T-helper 17 cell (primary cell): ENCODE measurements at places on chromosomes 1 and 21.

GRCh38 chr1:202250982-202251381 is 57.4 kb downstream of the LGR6 start:
- peaks cover 3% of the 10 kb centered on the region for H3K4me1 ChIP-seq
- no peak for DNase-seq
- H3K27me3 ChIP-seq, result peaks cover 42% of the 10 kb centered on the region
- peaks cover 4% of the 10 kb centered on the region for H3K36me3 ChIP-seq
- H3K4me3 ChIP-seq, result no peak overlapping the region
- no peak overlapping the region for H3K27ac ChIP-seq

DNA sequence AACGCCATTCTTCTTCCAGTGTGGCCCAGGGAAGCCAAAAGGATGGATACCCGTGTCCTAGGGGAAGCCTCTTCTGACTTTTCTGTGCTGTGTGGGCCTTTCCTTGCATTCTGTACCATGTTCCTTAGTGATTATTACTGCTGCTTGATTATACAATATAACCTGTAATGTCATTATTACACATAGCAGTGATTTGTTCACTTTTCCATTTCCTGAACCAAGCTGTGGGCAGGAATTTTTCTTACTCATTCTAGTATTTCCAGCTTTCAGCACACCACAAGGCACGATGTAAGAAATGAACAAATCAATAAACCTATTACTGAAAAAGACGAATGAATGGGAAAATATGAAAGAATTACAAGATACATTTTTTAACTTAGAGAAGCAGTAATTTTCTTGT is 8.4 kb upstream of the USP33 start:
- no peak overlapping the region for H3K4me3 ChIP-seq
- no peaks in the 10 kb centered on the region for H3K27me3 ChIP-seq
- H3K4me1 ChIP-seq, result no peaks in the 10 kb centered on the region
- DNase-seq, result no peak

- H3K27me3 ChIP-seq, result peaks cover 35% of the 10 kb centered on the region
- H3K4me1 ChIP-seq, result peaks cover 3% of the 10 kb centered on the region
- no peak overlapping the region for H3K27ac ChIP-seq
Measured at GRCh38 chr1:19049128-19049768, 92.8 kb upstream of the IFFO2 start.

- H3K27ac ChIP-seq, result no peak overlapping the region
- DNase-seq, result no peak
- no peaks in the 10 kb centered on the region for H3K4me1 ChIP-seq
- no peak overlapping the region for H3K4me3 ChIP-seq
- H3K36me3 ChIP-seq, result peaks cover 2% of the 10 kb centered on the region
Measured at GRCh38 chr1:184242507-184242943, 144.3 kb upstream of the C1orf21 start.

DNA sequence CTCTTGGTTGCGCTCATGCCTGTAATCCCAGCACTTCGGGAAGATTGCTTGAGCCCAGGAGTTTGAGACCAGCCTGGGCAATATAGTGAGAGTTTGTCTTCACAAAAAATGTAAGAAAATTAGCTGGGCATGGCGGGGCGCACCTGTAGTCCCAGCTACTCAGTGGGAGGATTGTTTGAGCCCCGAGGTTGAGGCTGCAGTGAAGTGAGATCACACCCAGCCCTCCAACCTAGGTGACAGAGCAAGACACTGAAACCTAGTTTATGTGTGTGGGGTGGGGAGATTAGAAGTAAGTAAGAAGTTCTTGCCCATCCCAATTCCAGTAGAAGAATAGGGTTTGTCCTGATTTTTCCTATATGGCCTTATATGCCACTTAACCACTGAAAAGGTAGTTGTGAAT is 2.0 kb downstream of the RPL5 start:
- peak overlapping the region; percentile 99 for H3K4me3 ChIP-seq
- H3K27ac ChIP-seq, result peak overlapping the region; percentile 100
- H3K36me3 ChIP-seq, result peaks cover 8% of the 10 kb centered on the region
- no peaks in the 10 kb centered on the region for H3K27me3 ChIP-seq
- no peak for DNase-seq
- H3K4me1 ChIP-seq, result peaks cover 53% of the 10 kb centered on the region

DNA sequence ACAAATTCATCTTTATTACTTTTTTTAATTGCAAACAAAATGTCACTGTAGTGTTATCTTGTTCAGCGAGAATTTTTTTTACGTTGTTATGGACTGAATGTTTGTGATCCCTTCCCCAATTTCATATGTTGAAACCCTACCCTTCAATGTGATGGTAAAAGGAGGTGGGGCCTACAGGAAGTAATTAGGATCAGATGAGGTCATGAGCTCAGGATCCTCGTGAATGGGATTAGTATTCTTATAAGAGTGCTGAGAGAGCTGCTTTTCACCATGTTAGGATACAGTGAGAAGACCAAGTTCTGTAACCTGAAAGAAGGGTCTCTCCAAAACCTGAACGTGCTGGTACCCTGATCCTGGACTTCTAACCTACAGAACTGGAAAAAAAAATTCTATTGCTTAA is 646.0 kb upstream of the TMPRSS15 start:
- no peak overlapping the region for H3K27ac ChIP-seq
- DNase-seq, result no peak
- no peaks in the 10 kb centered on the region for H3K36me3 ChIP-seq
- H3K4me3 ChIP-seq, result no peak overlapping the region
- H3K27me3 ChIP-seq, result no peaks in the 10 kb centered on the region

DNA sequence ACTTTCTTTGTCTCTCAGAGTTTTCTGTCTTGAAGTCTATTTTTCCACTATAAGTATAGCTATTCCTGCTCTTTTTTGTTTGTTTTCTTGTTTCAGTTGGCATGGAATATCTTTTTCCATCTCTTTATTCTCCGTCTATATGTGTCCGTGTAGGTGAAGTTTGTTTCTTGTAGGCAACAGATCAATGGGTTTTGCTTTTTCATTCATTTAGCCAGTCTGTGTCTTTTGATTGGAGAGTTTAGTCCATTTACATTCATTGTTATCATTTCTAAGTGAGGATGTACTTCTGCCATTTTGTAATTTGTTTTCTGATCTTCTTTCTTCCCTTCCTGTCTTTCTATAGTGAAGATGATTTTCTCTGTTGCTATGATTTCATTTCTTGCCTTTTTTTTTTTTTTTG is 132.5 kb upstream of the GPR52 start:
- no peak overlapping the region for H3K27ac ChIP-seq
- H3K4me3 ChIP-seq, result no peak overlapping the region
- H3K36me3 ChIP-seq, result peaks cover 15% of the 10 kb centered on the region
- no peaks in the 10 kb centered on the region for H3K27me3 ChIP-seq
- no peaks in the 10 kb centered on the region for H3K4me1 ChIP-seq

GRCh38 chr1:7501723-7502603 is 269.1 kb upstream of the VAMP3 start:
- no peak for DNase-seq
- H3K36me3 ChIP-seq, result no peaks in the 10 kb centered on the region
- no peaks in the 10 kb centered on the region for H3K4me1 ChIP-seq
- H3K4me3 ChIP-seq, result no peak overlapping the region
- no peaks in the 10 kb centered on the region for H3K27me3 ChIP-seq

GRCh38 chr1:234965111-234965510 is 163.5 kb downstream of the TOMM20 start:
- H3K36me3 ChIP-seq, result no peaks in the 10 kb centered on the region
- peak overlapping the region; percentile 77 for H3K4me3 ChIP-seq
- peak overlapping the region; percentile 91 for H3K27ac ChIP-seq
- DNase-seq, result no peak
- no peaks in the 10 kb centered on the region for H3K27me3 ChIP-seq

DNA sequence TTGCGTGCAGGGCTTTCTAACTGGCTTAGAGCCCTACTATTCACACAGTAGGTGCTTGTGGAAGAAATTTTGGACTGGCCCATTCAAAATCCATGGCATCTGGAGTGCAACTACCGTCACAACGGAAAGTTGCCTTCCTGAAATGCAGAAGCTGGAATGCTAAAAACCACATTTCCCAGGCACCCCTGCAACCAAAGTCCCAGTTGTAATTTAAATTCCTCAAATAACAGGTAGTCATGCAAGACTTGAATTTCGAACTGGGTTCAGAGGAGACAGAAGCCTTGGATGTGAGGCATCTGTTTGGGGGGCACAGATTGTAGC is 186.7 kb downstream of the TOMM20 start:
- no peak overlapping the region for H3K27ac ChIP-seq
- H3K36me3 ChIP-seq, result no peaks in the 10 kb centered on the region
- H3K4me1 ChIP-seq, result no peaks in the 10 kb centered on the region
- no peaks in the 10 kb centered on the region for H3K27me3 ChIP-seq
- no peak overlapping the region for H3K4me3 ChIP-seq

DNA sequence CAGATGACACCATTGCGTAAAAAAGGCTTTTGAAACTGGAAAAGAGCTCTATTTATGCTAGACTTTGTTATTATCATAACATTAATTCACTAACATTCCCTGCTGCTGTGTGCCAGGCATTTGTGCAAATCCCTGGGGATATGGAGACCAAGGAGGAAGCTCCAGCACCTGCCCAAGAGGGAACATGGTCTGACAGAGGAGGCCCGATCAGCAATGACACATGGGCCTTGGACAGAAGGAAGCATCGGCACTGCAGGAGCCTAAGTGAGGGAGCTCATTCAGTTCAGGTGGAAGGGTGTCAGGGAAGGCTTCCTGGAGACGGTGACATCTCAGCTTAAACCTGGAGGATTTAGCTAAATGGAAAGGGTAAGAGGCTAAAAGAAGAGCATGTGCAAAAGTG is 13.9 kb downstream of the CAMK2N1 start:
- no peak for DNase-seq
- H3K4me1 ChIP-seq, result peaks cover 4% of the 10 kb centered on the region
- no peak overlapping the region for H3K27ac ChIP-seq
- H3K27me3 ChIP-seq, result peaks cover 82% of the 10 kb centered on the region
- H3K4me3 ChIP-seq, result peak overlapping the region; percentile 71

DNA sequence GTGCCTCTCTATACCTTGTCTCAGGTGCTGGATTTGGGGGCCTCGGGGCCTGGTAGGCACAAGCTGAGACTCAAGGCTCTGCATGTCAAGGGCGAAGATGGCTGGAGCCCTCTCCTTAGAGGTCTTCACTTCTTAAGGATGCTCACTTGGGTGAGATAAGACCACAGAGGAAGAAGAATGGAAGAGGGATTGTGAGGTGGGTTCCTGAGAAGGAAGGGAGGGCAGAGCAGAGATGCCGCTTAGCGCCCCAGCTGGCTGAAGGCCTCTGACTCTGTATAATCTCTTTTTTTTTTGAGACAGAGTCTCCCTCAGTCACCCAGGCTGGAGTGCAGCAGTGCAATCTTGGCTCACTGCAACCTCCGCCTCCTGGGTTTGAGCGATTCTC is 32.2 kb downstream of the SOX13 start:
- H3K27me3 ChIP-seq, result peaks cover 5% of the 10 kb centered on the region
- H3K4me1 ChIP-seq, result peaks cover 24% of the 10 kb centered on the region
- no peaks in the 10 kb centered on the region for H3K36me3 ChIP-seq
- H3K4me3 ChIP-seq, result peak overlapping the region; percentile 76
- DNase-seq, result no peak
- peak overlapping the region; percentile 87 for H3K27ac ChIP-seq

GRCh38 chr1:180680558-180681144 is 48.8 kb downstream of the XPR1 start:
- DNase-seq, result no peak
- no peaks in the 10 kb centered on the region for H3K27me3 ChIP-seq

DNA sequence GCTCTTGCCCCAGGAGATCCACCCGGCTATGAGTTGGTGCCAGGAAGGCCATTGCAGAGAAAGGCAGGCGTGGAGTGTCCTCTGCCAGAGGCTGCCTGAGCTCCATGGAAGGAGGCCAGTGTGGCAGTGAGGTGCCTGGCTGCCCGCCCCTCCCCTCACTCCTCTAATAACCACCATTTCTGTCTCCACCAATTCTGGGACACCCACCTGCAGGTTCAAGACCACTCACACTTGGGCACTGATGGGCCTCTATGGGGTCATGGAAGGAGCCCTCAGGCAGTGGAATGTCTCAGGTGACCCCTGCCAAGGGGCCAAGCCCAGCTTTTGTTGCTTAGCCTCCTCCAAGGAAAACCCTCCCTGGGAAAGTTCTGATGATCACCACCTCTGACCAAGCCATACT is 731.6 kb downstream of the MATN1 start:
- no peak for DNase-seq
- no peaks in the 10 kb centered on the region for H3K36me3 ChIP-seq
- no peak overlapping the region for H3K27ac ChIP-seq
- no peaks in the 10 kb centered on the region for H3K27me3 ChIP-seq
- H3K4me3 ChIP-seq, result no peak overlapping the region

- no peaks in the 10 kb centered on the region for H3K27me3 ChIP-seq
- H3K4me3 ChIP-seq, result no peak overlapping the region
- no peak overlapping the region for H3K27ac ChIP-seq
- H3K4me1 ChIP-seq, result peaks cover 7% of the 10 kb centered on the region
- H3K36me3 ChIP-seq, result peaks cover 2% of the 10 kb centered on the region
Measured at GRCh38 chr1:198957044-198957443, 318.2 kb downstream of the PTPRC start.

- H3K36me3 ChIP-seq, result no peaks in the 10 kb centered on the region
- no peak overlapping the region for H3K27ac ChIP-seq
- H3K4me1 ChIP-seq, result no peaks in the 10 kb centered on the region
- DNase-seq, result no peak
- H3K4me3 ChIP-seq, result no peak overlapping the region
Measured at GRCh38 chr1:14304381-14304865, 294.1 kb upstream of the KAZN start.

DNA sequence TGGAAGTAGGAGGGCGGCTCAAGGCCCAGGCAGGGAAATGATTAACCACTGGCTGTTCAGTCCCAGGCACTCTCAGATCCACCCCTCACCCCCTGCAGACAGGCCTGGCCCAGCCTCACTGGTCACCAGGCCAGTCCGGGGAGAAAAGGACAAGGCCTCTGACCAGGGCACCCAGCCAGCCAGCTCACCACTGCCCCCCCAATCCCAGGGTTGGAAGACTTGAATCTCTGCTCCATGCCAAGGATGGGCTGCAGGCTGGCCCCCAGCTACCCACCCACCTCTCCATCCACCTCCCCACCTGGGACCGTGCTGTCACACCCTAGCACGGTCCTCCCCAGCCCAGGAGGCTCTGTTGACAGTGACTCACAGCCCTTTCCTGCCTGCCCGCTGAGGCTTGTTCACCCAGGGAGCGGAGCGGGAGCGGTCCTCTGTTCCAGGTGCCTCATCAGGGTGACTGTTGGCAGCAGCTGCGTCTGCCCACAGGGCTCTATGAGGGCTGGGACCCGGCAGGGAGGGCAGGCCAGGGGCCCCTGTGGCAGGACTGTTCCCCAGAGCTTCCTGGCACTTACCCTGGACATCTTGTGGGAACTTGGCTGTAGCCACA is 2.2 kb downstream of the LAD1 start:
- H3K4me3 ChIP-seq, result no peak overlapping the region
- peaks cover 9% of the 10 kb centered on the region for H3K36me3 ChIP-seq
- no peak overlapping the region for H3K27ac ChIP-seq
- H3K4me1 ChIP-seq, result peaks cover 9% of the 10 kb centered on the region

DNA sequence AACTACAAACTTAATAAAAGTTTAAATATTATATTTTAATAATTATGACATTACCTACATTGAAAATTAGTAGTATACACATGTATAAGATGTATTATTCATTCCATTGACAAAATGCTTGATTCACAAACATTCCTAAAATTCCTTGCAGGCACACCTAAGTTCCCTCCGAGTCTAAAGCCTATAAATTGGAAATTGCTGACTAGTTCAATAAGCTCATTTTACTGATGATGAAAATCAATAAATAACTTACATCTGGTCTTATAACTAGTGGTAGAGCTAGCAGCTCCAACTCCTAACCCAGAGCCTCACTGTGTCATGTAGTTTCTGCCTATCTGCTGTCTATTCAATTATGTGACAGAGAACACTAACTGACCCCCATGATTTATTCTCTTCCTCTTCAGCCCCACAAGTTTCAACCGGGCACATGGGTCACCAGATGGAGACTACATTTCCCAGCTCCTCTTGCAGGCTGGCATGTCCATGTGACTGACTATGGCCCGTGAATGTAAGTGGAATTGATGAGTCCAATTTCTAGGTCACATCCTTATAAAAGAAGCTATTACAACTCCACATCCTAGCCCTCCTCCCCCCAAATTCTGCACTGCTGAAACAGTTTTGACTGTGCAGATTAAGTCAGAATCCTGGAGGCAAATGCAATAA is 29.6 kb upstream of the LRRC8D start:
- no peaks in the 10 kb centered on the region for H3K36me3 ChIP-seq
- no peaks in the 10 kb centered on the region for H3K27me3 ChIP-seq
